ENCODE measurements at places on chromosomes 5 and 9.

GRCh38 chr5:129459777-129460671 is at the start of gene ADAMTS19:
Gene ADAMTS19, plus strand, starts transcription at chr5:129460298. Its CDS starts 94 bp downstream, at chr5:129460392.
- DNase-seq: no peak

GRCh38 chr5:173602423-173602822 is 14.0 kb downstream of the BOD1 start:
- DNase-seq: no peak

DNA sequence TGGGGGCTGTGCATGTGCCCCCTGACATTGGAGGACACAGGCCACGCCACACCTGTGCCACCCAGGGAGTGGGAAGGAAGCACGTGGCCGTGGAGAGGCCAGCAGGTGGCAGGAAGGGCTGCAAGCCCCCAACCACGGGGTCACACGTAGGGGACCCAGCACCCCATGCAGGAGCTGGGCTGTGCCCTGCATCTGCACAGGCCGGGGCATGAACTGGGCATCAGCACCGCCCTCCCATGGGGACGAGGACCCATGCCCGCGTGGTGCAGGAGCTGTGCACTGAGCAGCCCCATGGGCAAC is 13.8 kb upstream of the CLPTM1L start:
- no peak for DNase-seq

GRCh38 chr9:99561509-99561917 is 260.2 kb upstream of the NR4A3 start:
- DNase-seq: no peak

- no peak for DNase-seq
Measured at GRCh38 chr5:75869891-75870290, 152.7 kb upstream of the POC5 start.
